ENCODE measurements at places on chromosomes 3 and 15. TPM values are rescaled to one million over a fixed set of nuclear protein-coding genes. Genes with fewer than 3 reads are reported as not detected.

GRCh38 chr3:111852540-111852939 is 6.5 kb upstream of the PHLDB2 start:
- no peak for DNase-seq

GRCh38 chr3:11434563-11435096 is 162.4 kb downstream of the ATG7 start:
- no peak for DNase-seq

The ZSCAN2 gene
- total RNA-seq, result 5.1 TPM

The GASK1A gene
- total RNA-seq, result 2.5 TPM

Measured in mammary epithelial cell (primary cell).